HT1080 (cell line): ENCODE measurements at places on chromosomes 6 and 20.

DNA sequence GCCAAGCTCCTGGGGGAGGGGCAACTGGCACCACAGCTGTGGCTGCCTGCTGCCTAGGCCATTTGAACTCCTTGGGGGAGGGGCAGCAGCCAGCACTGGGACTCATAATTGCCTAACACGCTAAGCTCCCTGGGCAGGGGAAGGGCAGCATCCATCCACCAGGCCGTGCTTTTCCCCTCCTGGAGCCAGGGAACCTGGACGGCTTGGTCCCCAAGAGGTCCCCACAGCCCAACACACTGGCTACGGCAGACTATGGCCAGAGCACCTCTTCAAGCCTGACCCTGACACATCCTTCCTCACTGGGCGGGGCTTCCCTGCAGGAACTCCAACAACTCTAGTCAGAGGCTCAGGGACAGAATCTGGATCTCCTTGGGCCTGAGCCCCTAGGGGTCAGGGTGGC, 269.4 kb downstream of the RNF144B start:
- DNase-seq = no peak

DNA sequence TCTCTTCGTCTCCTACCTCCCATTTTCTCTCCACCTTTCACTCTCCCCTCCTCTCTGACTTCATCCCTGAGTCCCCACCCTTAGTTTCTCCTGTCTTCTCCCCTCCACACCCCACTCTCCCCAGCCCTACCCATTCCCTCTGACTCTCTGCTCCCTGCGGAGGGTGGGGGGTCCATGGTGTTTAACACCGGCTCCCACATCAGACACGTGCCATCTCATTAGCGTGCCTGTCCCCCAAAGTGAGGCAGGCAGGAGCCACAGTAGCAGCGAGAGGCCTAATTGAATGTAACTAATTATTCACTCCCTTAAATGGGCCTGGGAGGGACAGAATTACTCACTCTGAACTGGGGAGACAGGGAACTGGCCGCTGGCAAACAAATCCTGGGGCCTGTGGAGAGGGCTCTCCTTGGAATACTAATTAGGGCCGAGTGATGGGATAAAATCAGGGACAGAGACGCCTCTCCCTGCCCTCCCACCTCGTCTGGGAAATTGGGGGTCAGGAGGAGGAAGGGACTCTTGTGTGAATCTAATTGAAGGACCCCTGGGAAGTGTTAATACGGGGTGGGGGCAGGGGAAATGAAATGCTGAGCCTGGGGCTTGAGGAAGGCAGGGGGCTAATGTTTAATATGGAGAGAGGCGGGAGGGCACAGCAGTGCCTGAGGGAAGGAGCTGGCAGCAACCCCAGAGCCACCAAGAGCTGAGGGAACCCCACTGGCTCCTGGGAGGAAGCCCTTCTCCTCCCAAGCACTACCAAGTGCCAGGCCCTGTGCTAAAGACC, 17.9 kb downstream of the CD40 start:
- no peak for DNase-seq

GRCh38 chr6:15926256-15926655, 202.6 kb upstream of the MYLIP start:
- no peak for DNase-seq

- DNase-seq = peak; percentile 20
Observed at GRCh38 chr6:80338201-80338836, 231.8 kb downstream of the BCKDHB start.

GRCh38 chr6:1015825-1016224, 296.1 kb upstream of the FOXQ1 start:
- DNase-seq = peak; percentile 43

- DNase-seq = no peak
Observed at GRCh38 chr20:49687595-49688567, 25.8 kb downstream of the B4GALT5 start.
